ENCODE measurements at places on chromosomes 16 and 17. TPM values are rescaled to one million over a fixed set of nuclear protein-coding genes. Genes with fewer than 3 reads are reported as not detected.
A peak's percentile ranks its signal among the peaks of the same experiment; 100 is the strongest.

DNA sequence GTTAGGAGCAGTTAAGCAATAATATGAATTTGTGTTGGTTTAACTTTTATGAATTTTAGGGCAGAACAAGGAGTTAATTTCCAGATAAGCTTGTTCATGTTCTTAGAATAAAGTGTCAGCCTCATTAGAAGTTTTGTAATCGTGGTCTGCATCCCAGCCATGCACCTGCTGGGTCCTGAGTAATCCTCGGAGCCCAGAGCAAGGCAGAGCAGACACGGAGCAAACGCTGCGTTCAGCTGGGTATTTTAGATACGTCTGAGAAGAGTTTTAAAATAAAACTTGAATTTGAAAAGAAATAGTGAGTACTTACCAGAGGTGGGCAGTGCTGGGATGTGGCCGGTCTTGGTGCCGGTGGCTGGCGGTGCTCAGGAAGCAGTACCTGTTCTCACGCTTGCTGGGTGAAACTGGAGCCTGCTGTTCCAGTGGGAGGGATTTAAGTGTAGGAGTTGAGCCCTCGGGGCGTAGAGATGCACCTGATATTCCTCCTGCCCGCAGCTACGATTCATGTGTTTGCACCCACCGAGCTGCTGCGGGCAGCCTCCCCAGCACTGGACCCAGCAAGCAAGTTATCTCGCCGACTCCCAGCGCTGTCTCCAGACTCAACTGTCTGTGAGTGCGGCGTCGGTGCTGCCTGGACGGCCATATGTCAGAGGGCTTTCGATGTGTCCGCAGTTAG lies at the start of gene ZNF750:
TSS of gene ZNF750 (minus strand) at position 406 of the 676 bp plus-strand sequence. CDS start 7,568 bp downstream, outside the sequence.
- no peak for DNase-seq

DNA sequence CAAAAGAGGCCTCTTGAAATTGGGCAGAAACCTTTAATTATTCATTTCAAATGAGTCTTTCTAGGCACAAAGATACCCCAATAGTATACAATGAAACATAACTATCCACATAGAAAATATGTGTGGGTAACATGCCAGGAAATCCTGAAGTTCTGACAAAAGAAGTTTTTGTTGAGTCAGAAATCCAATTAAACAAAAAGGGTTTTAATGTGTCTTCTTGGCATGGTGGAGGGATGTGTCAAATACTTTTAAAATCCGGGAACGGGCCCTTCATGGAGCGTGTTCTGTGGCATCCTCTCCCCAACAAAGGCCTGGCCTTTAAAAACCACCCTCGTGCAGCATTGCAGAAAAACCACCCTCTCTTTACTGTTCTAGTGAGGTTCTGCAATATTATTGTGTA lies 14.2 kb downstream of the CDRT4 start:
- DNase-seq: no peak

GRCh38 chr16:19361587-19361986 lies 56.1 kb upstream of the TMC5 start:
- DNase-seq: no peak

DNA sequence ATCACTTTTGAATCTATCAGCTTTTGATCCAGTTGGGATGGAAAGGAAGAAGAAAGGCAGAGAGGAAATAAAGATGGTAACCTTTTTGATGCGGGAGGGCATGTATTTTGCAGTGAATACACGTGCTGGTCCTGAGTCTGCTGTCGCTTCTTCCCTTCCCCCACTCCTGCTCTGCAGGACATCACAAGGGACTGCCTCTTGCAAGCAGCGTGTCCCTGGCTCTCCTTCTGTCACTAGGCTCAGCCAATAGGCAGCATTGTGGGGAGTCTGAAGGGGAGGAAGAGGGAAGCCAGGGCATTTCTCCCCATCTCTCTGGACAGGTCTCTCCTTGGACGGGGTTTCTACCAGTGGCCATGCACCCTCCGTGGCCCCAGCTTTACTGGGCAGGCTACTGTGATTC lies 15.7 kb upstream of the WFDC1 start:
- DNase-seq: peak; percentile 27

DNA sequence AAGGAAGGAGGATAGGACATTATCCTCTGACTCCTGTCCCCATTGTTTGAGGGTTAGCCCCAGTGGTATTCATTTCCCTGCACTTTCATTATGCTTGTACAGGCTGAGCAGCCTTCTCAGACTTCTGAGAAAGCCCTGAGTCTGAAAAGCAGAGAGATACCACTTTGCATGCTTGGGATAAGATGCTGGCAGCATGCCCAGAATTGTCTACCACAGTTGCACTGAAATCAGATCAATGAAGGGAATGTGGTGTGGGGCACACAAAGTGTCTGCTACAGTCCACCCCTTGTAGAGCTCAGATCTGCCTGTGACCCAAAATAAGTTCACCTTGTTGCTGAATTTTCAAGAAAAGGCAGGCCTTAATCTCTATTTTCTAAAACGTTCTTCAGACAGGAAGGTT lies 160.6 kb downstream of the CCT6B start:
- DNase-seq: no peak

- DNase-seq: no peak
Observed at GRCh38 chr17:49090878-49091594, 41.5 kb upstream of the B4GALNT2 start.

Gene FAM222B
- total RNA-seq: 2.4 TPM

Gene MILR1
- total RNA-seq: 0.82 TPM

Data from frontal cortex (tissue), 4 donors.